ENCODE measurements at places on chromosomes 1 and 21.

- no peak for DNase-seq
Observed at GRCh38 chr1:198417039-198417438, 123.4 kb downstream of the ATP6V1G3 start.

DNA sequence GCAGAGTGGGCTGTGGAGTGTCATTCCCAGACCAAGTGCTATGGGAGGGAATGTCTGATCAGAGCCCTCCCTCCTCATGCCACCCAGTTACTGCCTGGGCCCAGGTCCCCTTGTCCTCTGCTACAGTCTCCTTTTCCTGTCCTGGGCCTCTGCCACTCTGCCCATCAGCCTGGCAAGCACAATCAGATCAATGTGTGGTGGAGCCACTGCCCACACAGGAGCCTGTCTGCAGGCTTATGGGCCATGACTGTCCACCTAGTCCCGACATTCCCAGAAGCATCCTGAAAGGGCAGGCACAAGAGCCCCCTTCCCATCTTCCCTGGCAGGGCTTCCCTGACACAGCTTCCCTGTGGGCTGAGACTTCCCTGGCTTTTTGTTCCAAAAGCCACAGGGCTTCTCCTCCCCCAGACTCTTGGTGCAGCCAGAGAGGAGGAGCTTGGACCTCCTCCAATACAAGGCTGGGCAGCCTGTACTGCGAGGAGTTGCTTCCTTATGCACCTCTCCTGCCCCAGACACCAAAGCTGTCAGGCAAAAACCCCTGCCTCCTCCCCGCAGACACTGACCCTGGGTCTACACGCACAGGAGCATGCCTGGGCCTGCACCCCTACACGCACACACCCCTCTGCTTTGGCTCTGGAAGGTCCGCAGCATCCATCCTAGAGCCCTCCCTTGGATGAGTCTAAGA, 29.2 kb upstream of the CNTN2 start:
- no peak for DNase-seq

GRCh38 chr1:236511735-236512418, 11.9 kb upstream of the LGALS8 start:
- DNase-seq = no peak

DNA sequence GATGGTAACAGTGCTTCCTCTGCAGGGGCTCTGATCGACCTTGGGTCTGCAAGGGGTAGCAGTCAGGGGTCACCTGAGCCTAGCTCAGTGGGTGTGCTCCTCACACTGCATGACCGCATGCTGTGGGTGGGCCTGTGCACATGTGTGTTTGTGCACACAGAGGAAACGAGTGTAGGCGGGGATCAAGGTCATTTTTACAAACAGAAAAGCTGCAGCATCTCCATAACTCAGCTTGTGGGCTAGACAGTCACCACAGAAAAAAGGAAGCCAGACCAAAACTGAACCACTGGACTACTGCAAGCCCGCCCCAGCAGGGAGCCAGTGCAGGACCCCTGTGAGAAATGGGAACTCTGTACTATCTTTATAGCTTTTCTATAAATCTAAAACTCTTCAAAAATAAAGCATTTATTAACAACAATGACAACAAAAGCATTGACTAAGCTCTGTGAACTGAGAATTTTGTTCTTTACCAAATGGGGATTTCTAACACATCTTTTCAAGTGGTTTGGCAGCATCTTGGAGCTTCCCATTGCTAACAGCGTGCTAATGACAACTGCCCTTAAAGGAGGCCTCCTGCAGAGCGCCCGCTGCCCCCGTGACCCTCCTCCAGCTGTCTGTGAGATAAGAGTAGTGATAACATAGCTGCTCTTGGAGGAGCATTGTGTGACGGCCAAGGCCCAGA, 19.9 kb upstream of the NEK2 start:
- peak; percentile 26 for DNase-seq

GRCh38 chr1:63825111-63825510, 51.3 kb downstream of the ROR1 start:
- DNase-seq = no peak

DNA sequence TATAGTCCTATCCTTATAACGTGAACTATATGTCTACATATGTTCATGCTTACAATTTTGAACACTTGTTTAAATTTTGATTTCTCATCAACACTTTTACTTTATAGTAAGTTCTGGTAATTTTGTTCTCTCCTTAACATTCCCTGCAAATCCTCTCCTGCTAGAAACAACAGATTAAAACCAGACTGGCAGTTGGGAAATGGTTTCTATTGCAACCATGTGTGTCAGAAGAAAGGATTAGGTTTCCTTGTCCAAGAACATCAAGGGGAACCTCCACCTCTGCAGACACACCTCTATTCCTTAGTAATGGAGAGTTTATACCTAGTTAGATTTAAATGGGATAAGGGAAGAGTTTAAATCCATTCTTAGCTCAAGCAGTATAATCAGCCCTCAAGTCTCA, 3.3 kb upstream of the WARS2 start:
- no peak for DNase-seq

Data from activated CD4-positive, alpha-beta T cell treated with anti-CD3 and anti-CD28 coated beads, Interleukin-10, Interleukin-2, amounts not matched to agents 100 ng/mL and 50 ng/mL, durations not matched to agents 16 hours and 8 hours (primary cell).